Mammary microvascular endothelial cell (primary cell): ENCODE measurements at places on chromosomes 16 and 17. TPM values are rescaled to one million over a fixed set of nuclear protein-coding genes. Genes with fewer than 3 reads are reported as not detected.

The RHBDL1 gene
- total RNA-seq: 0.07 and 0.69 TPM in 2 replicates

The CCDC78 gene
- not detected in 2 replicates for total RNA-seq

The HBA1 gene
- not detected in 2 replicates for total RNA-seq

The MAP2K6 gene
- total RNA-seq: 2.3 and 3.8 TPM in 2 replicates

The TBC1D3 gene
- total RNA-seq: not detected in 2 replicates

The LITAFD gene
- total RNA-seq: not detected in 2 replicates

The ACSF2 gene
- total RNA-seq: 11.0 and 15.7 TPM in 2 replicates

The PYDC1 gene
- not detected in 2 replicates for total RNA-seq

The ITGB3 gene
- total RNA-seq: 153 and 174 TPM in 2 replicates

The RUNDC3A gene
- total RNA-seq: not detected in 2 replicates

The KRT25 gene
- total RNA-seq: not detected in 2 replicates

The IGSF6 gene
- total RNA-seq: not detected in 2 replicates

The CLDN6 gene
- total RNA-seq: 0.15 TPM in 1 of 2 replicates, not detected in the other

The ACSM5 gene
- 0.27 TPM in 1 of 2 replicates, not detected in the other for total RNA-seq

The SPATA22 gene
- total RNA-seq: not detected in 2 replicates

The SLC16A11 gene
- 0.69 and 0.73 TPM in 2 replicates for total RNA-seq

The PROCA1 gene
- 0.94 TPM in 1 of 2 replicates, not detected in the other for total RNA-seq

The NKD1 gene
- total RNA-seq: under 0.01 TPM in 1 of 2 replicates, not detected in the other

The BRIP1 gene
- total RNA-seq: 7.3 and 7.6 TPM in 2 replicates

The MYH1 gene
- total RNA-seq: not detected in 2 replicates

The SLC35B1 gene
- total RNA-seq: 82.3 and 84.7 TPM in 2 replicates

The FOXC2 gene
- 3.1 and 4.8 TPM in 2 replicates for total RNA-seq

The TSPAN10 gene
- 0.20 TPM in 1 of 2 replicates, not detected in the other for total RNA-seq

The CMTM2 gene
- total RNA-seq: not detected in 2 replicates

The SKAP1 gene
- 0.07 and 0.69 TPM in 2 replicates for total RNA-seq

The GOSR2 gene
- total RNA-seq: 32.3 and 33.4 TPM in 2 replicates

The KRT24 gene
- total RNA-seq: not detected in 2 replicates
